Right forelimb (tissue), 1 donor: ENCODE measurements at places on chromosomes 12 and 14.

DNA sequence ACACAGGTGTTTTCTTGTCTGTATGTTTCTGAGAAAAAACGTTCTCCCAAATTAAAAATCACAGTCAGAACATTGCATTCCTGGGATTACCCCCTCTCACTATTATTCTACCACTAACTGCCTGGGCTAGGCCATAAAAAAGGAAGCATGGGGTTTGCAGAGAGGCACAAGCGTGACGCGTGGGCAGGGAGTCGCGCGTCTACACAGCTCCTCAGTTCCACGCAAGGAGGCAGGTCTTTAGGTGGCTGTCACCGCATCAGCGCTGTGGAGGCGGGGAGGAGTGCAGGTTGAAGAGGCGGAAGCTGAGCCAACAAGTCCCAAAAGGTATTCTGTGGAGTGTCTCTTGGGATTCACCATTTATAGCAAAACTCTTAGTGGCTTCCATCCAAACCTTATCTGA lies 109.9 kb downstream of the RIMBP2 start:
- no peak for DNase-seq

DNA sequence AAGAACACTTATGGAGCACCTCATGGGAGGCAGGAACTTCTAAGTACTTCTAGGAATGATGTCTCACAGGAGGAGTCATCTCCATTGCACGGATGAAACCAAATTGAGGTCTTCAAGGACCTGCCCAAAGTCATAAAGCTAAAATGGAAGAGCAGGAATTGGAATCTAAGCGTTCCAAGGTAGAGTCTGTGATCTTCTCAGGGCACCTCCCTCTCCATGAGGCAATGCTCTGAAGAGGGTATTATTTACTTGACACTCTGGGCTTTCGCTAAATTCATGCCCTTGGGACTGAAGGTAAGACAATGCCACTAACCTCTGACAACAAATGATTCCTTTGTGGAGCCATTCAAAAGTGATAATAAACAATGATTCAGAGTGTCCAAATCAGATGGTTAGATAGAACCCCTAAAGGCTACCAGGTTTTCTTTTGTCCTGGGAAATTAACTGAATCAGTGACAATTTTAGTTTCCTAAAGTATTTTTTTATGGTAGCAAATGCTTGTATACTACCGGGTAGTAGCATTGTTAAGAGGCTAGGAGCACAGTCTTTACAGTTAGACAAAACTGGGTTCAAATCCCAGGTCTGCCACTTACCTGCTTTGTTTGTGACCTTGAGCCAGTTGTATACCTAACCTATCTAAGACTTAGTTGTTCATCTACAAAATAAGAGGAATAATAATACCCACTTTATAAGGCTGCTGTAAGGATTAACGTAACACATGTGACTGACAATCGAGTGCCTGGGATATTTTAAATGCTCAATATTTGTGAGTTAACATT lies 12.3 kb downstream of the HMGA2 start:
- no peak for DNase-seq

- DNase-seq = no peak
Measured at GRCh38 chr12:117114784-117115183, 15.6 kb upstream of the TESC start.

DNA sequence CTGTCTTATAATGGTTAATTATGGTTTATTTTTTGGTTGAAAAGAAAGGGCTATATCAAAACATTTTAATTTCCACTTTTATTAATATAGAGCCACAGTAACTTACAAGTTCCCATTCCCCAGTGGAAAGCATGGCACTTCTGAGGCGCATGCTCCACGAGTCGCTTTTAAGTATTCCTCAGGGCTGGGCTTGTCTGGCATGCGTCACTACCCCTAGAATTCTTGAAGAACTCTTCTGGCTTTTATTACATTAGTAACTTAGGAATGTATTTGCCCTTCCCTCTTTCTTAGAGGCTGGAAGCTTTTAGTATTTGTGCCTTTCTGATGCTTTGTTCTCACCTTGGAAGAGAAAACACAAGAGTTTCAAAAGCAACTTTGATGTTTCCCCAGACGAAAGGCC lies 81.1 kb downstream of the ESR2 start:
- no peak for DNase-seq

DNA sequence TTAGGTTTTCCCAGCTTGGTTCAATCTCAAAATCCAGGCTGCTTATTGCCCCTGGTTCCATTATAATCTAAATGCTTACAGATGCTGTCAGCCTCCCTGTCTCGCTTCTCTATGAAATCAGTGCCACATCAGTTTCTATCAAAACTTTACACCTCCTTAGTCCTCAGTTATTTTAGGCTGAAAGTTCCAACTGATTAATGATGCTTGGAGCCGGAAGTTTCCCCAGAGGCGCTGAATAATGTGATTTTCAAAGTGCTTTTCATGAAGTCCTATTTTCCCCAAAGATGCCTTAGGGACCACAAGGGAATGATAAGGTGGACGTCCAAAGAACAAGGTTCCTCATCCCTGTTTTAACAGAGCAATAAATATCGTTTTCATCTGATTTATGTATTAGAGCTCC lies 262.4 kb upstream of the RMST start:
- no peak for DNase-seq

GRCh38 chr14:30297876-30298795 lies 260.8 kb upstream of the G2E3 start:
- DNase-seq = no peak

- no peak for DNase-seq
Measured at GRCh38 chr14:81007131-81007530, 51.7 kb downstream of the TSHR start.

- no peak for DNase-seq
Measured at GRCh38 chr14:62689733-62690132, 355.5 kb downstream of the KCNH5 start.

GRCh38 chr12:14854586-14855183 lies 11.4 kb upstream of the ART4 start:
- no peak for DNase-seq

DNA sequence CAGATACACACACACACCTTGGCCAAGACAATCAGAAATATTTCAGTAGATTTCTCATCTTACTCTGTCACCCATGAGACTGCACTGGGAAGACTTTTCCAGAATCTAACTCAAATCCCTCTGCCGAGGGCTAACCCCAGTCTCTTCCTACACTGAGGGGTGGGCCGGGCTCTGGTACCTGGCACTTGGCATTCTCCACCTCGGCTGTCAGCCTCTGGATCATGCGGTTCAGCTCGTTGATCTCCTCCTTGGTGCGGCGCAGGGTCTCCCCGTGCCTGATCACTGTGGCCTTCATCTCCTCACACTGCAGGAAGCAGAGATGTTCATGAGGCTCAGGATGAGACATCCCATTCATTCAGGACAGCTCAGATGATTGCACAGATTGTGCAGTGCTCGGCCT lies 4.9 kb downstream of the KRT83 start:
- DNase-seq = no peak

- no peak for DNase-seq
Measured at GRCh38 chr12:113449299-113449698, 22.4 kb downstream of the LHX5 start.
